ENCODE measurements at places on chromosomes 1 and 21. TPM values are rescaled to one million over a fixed set of nuclear protein-coding genes. Genes with fewer than 3 reads are reported as not detected.

TRPM2 gene
- total RNA-seq, result 2.6 TPM

PDC gene
- not detected for total RNA-seq

CRP gene
- not detected for total RNA-seq

PYHIN1 gene
- 2.6 TPM for total RNA-seq

MROH7 gene
- 19.6 TPM for total RNA-seq

GPR157 gene
- total RNA-seq, result 10.4 TPM

SEC22B gene
- 49.5 TPM for total RNA-seq

SPOCD1 gene
- total RNA-seq, result not detected

MMEL1 gene
- 2.0 TPM for total RNA-seq

TLR5 gene
- total RNA-seq, result 11.6 TPM

FCRL6 gene
- total RNA-seq, result not detected

HSD11B1 gene
- 3.3 TPM for total RNA-seq

RIMKLA gene
- total RNA-seq, result 2.6 TPM

PLOD1 gene
- total RNA-seq, result 89.5 TPM

SYCP1 gene
- not detected for total RNA-seq

FCRL5 gene
- not detected for total RNA-seq

AMY1A gene
- total RNA-seq, result not detected

FHAD1 gene
- 0.83 TPM for total RNA-seq

CELSR2 gene
- 53.8 TPM for total RNA-seq

PWP2 gene
- 20.5 TPM for total RNA-seq

PTPRU gene
- total RNA-seq, result 30.0 TPM

CRNN gene
- total RNA-seq, result not detected

CELA2A gene
- total RNA-seq, result not detected

CDC14A gene
- 32.8 TPM for total RNA-seq

TFAP2E gene
- not detected for total RNA-seq

DNASE2B gene
- total RNA-seq, result not detected

LRRC53 gene
- not detected for total RNA-seq

TIPRL gene
- 23.8 TPM for total RNA-seq

REN gene
- not detected for total RNA-seq

CXADR gene
- total RNA-seq, result 61.4 TPM
